Stimulated activated CD4-positive, alpha-beta T cell treated with anti-CD3 and anti-CD28 coated beads, Interleukin-1b, Interleukin-23, amount 100 ng/mL, for 48 hours (primary cell): ENCODE measurements at places on chromosomes 3 and 15.

- peak; percentile 13 for DNase-seq
Observed at GRCh38 chr3:72177075-72178050, 392.4 kb upstream of the PROK2 start.

- DNase-seq, result no peak
Observed at GRCh38 chr3:48285675-48286074, 44.8 kb downstream of the ZNF589 start.

DNA sequence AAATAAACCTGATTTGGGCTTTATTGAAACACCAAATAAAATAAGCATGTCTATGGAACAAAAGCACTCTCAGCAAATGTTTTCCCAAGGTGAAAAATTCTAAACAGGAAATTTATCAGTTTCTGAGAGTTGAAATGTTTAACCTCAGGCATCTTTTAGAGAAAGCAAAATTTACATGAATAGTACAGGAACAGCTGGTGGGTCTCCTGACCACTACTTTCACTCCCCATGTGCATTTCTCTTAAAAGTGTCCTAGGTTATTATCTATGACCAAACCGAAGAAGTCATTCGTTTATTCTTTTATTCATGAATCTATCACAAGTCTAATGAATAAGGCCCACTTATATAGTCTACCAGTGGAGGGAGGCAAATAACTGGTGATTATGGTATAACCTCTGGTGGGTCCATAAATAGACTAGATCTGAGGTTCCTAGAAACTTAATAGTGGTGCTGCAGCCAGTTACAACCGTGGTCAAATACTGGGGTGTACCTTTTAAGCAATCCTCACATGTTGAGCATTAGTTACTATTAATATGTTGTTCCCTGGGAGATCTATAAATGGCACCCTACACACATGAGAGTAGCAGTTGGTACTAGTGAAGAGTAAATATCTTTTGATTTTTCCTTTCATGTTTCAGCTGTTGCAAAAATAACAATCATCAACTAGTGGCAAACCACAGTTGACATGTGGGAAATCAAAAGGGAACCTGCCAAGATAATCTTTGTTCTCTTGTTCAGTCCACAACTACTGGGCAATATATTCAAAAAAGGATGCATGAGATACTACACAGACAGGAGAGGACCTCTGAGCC lies 169.3 kb upstream of the STAC start:
- no peak for DNase-seq

GRCh38 chr15:66251790-66252684 lies 1.5 kb downstream of the MEGF11 start:
- DNase-seq, result peak; percentile 39

DNA sequence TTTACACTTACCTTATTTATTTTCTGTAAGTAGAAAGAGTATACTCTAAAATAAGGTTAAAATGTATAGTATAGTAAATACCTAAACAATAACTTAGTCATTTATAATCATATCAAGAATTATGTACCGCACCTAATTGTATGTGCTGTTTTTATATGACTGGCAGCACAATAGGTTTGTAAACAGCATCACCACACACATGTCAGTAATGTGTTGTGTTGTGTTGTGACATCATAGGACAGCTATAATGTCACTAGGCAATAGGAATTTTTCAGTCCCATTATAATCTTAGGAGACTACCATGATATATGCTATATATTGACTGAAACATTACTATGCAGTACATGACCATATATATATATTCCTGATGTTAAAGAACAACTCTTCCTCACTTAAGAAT lies 99.9 kb upstream of the CNTN4 start:
- DNase-seq, result no peak

GRCh38 chr3:125143538-125143937 lies 69.0 kb downstream of the SLC12A8 start:
- no peak for DNase-seq

DNA sequence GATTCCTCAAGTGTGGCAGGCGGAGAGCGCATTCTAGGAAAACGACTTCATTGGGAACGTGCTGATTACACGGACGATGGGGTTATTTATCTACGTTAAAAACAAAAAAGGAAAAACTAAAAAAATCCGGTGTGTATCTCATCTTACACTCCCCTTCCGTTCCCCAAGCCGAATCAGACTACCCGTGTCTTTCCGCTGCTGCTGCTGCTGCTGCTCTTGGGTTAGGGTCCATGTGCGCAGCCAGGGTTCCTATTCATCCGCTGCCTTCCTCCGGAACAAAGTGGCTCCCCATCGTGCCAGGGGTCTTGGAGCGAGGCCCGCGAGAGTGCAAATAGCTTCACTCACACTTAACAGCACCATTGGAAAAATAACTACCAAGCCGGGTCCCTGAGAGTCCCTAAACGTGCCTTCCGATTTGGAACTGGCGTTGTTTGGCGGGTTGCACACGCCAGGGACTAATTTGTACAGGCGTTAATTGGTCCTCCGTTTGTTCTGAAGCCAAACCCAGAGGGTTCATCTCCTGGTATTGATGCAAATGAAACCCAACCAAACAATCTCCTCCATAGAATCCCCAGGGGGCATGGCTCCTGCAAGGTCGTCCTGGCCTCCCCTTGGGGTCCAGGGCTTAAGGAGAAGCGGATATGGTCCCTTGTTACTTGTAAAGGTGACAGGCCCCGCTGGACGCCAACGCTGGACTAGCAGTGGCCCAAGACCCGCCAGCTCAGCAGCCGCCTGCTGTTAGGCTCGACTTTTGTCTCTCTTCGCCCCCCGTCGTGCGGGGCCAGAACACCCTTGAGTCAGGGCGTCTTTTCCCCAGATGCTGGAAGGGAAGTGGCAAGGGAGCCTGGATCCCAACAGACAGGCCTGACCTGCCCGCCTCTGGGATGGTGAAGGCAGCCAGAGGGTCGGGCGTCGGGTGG lies 11.0 kb upstream of the ONECUT1 start:
- no peak for DNase-seq

- peak; percentile 10 for DNase-seq
Observed at GRCh38 chr3:185176750-185177359, 24.0 kb upstream of the C3orf70 start.

DNA sequence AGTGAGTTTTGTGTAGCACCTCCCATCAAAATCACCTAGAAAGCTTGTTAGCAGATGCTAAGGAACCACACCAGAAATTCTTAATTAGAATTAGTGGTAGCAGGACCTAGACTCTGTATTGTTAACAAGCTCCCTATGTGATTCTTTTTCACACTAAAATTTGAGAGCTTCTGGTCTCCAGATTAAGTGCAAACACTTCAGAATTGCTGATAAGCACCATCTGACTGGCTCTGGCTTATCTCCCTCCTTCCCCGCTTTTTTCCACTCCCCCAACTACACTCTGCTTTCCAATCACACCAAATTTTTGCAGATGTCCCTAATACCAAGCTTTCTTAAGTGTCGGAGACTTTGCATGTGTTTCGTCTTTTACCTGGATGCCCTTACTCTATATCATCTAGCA lies 410.1 kb upstream of the DPH6 start:
- no peak for DNase-seq

GRCh38 chr3:175118382-175118941 lies 259.3 kb downstream of the NAALADL2 start:
- DNase-seq, result no peak

DNA sequence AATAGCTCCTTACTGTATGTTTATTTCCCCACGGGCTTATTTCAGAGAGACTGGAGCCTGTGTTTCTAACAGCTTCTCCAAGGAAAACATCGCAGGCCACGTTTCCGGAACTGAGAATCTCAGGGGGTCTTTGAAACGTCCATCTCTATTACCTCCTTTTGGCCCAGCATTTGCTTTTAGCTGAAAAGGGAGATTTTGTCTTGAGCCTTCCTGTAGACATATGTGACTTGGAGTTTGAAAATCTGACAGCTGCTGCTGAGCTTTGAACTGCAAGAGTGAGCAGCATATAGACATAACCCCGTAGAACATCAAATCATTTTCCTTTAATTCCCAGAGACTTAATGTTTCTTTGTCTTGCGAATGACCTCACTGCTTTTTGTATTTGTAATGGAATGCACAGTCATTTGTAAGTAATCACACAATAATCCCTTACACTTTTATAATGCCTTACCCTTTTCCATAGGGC lies 54.6 kb downstream of the LPP start:
- DNase-seq, result no peak
